CD4-positive, alpha-beta T cell treated with Interleukin-17A for 1 hour (primary cell): ENCODE measurements at places on chromosomes 12 and 14.

GRCh38 chr12:118682656-118683055 is 298.7 kb upstream of the SRRM4 start:
- no peak for DNase-seq

- DNase-seq: no peak
These were observed 18.8 kb downstream of the PYM1 start for GRCh38 chr12:55908726-55909512.

GRCh38 chr12:93582351-93582750 is 9.9 kb downstream of the SOCS2 start:
- no peak for DNase-seq

GRCh38 chr14:98877065-98877464 is 394.9 kb downstream of the BCL11B start:
- no peak for DNase-seq

DNA sequence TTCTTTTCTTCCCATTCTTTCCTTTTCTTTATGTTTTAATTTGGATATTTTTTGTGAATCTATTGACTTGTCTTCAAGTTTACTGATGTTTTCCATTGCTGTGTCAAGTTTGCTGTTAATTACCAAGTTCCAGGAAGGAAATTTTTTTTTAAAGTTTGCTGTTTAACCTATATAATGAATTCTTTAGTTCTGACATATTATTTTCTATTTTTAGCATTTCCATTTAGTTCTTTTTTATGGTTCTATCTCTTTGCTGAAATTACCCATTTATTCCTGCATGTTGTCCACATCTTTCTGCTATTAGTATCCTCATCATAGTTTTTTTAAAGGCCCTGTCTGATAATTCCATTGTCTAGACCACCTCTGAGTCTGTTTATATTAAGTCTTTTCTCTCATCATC is 27.8 kb downstream of the KLHDC1 start:
- DNase-seq: no peak

- no peak for DNase-seq
These were observed 7.5 kb upstream of the LRP1-AS start for GRCh38 chr12:57154804-57155434.

GRCh38 chr12:223841-224240 is 9.9 kb upstream of the SLC6A12 start:
- no peak for DNase-seq

GRCh38 chr12:118371321-118372282 is 1.1 kb downstream of the TAOK3 start:
- DNase-seq: no peak

GRCh38 chr12:123522164-123522563 is 11.4 kb downstream of the RILPL1 start:
- no peak for DNase-seq

DNA sequence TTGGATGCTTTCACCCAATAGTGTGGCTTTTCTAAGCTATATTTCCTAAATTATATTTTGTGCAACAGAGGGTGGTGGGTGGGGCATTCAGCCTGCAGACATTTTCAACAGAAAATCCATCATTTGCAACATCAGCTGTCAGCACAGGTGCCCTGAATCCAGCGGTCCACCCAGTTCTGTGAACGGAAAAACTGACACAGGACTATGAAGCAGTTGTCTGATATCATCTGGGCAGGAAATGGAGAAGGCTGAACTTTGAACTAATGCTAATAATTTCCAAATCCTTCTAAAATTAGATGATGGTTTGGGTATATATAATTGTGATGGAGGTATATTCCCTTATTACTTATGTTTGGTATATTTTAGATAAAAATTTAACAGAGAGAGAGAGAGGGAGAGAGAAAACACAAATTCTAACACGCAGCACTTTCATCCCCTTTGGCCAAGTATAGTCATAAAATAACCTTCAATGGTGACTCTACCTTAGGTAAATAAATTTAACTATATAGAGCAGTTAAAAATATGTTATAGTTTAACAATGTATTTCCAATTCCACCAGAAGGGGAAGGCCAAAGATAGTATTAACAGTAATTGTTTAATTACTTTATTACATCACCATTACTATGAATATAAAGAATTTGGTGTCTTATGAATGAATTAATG is 58.3 kb upstream of the PTPRB start:
- DNase-seq: no peak

GRCh38 chr12:46524778-46525177 is 152.2 kb upstream of the SLC38A2 start:
- no peak for DNase-seq

DNA sequence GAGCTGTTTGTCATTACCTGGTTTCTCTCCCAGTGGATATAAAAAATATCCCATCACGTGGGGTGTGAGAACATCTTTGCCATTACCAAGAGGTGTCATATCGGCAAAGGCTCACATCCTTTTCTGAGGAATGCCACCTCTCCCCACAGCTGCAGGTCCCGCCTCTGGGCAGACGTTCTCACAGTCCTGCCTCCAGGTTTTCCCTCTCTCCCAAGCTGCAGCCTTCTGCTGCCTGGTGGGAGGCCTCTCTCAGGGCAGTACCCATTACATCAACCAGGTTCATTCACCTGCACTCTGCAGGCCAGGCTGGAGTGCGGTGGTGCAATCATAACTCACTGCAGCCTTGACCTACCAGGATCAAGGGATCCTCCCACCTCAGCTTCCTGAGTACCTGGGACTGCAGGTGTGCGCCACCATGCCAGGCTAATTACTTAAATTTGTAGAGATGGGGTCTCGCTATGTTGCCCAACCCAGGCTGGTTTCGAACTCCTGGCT is 15.0 kb upstream of the TMEM119 start:
- no peak for DNase-seq
